ENCODE measurements at places on chromosomes 2 and 18.

DNA sequence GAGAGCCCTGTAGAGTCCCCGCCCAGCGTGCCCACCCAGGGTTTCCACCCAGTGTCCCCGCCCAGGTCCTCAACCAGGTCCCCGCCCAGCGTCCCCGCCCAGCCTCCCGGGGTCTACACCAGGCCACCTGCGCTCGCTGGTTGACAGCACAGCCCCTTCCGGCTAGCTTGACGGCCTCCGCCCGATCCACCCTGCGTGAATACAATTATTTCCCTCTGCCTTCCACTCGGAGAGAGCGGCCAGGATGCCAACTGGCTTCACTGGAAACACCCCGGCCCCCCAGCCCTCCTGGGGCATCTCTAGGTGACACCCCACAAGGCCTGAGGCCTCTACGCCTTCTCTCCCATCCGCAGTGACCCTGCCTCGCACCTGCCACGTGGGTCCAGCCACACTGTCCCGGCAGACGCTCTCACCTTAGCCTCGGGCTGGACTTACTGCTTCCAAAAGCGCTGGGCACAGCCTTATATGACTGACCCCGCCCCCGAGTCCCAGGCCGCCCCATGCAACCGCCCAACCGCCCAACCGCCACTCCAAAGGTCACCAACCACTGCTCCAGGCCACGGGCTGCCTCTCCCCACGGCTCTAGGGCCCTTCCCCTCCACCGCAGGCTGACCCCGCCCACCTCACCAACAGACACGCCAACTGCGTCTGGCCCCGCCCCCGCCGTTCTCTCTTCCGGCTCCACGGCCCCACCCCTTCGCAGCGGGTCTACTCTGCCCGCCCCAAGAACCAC, 188.1 kb downstream of the LAMA1 start:
- no peak for DNase-seq

DNA sequence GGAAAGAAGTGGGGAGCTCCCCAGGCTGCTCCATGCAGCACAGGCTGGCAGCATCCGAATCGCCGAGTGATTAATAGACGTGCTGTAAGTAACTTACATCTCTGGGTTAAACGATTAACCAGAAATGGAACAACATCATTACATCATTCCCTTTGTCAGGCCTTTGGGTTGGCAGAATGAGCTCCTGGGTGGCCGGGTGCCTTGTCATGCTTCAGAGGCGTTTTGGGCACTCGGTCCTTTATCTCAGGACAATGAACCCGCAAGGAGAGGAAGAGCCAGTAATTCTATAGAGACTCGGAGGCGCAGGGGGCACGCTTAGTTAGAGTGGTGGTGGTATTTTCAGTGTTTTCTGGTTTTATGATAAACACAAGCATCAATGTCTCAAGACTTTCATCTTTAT, 146.9 kb upstream of the TPO start:
- no peak for DNase-seq

DNA sequence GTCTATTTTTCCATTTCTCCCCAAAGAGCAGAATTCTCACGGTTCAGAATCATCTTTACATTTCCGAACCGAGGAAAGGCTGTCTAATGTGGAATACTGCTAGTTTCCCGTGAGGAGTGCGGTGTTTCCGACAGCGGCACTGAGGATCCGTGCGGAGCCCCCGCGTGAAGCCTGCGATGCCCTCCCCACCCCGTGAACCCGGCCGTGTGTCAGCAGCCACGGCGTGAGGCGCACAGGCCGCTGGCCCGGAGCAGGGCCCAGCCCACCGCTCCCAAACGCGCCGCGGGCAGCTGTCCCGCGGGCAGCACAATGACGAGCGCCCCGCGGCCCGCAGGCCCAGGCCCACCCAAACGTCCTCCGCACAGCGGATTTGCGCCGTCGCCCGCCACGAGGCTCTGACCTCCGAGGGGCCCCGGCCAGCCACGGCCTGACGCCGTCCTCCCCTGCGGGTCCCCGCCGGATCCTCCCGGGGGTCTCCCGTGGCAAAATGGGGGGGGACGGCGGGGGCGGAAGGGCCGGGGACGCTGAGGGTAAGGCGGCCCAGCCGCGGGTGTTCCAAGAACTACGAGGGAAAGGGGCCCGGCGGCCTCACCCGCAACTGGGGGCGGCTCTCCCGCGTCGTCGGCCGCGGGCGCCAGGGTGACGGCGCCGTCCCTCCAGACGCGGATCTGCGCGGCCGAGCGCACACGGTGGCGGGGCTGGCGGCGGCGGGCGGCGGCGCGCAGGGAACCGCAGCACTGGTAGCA, 796 bp downstream of the SPIRE1 start:
- no peak for DNase-seq

DNA sequence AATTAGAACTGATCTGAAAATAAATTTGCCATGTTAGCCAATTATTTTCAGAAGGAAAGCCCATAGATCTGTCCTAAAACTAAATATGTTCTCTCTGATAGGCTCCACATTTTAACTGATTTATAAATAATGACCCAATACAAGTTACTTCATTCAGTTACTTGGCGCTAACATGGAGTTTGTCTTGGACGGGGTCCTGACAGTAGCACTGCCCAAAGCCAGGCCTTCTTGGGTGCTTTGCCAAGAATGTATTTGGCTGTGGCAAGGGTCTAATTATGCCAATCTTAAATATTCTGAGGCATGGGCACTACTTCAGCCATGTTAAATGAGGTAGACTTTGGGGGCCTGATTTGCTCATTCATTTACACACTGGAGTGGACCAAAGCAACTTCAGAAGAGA, 135.0 kb upstream of the PKDCC start:
- DNase-seq: no peak

GRCh38 chr2:239253264-239253663, 147.6 kb downstream of the HDAC4 start:
- DNase-seq: no peak

DNA sequence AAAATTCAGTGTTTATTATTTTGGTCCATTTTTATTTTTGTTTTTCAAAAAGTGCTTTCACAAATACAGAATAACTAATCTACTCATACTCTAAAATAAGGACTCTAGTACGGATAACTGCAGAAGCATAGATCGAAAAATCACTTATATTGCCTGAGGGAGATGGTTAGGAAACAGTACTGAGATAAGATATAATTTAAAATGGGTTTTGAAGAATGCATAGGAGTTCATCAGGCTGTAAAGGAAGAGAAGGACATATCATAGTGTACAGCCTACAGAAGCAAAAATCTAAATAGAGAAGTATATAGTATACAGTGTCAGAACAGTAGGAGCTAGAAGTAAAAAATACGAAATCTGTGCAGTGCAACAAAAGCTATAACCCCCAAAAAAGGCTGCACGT, 247.4 kb downstream of the SOX11 start:
- no peak for DNase-seq

GRCh38 chr2:10768063-10768507, 44.5 kb downstream of the PDIA6 start:
- DNase-seq: no peak

DNA sequence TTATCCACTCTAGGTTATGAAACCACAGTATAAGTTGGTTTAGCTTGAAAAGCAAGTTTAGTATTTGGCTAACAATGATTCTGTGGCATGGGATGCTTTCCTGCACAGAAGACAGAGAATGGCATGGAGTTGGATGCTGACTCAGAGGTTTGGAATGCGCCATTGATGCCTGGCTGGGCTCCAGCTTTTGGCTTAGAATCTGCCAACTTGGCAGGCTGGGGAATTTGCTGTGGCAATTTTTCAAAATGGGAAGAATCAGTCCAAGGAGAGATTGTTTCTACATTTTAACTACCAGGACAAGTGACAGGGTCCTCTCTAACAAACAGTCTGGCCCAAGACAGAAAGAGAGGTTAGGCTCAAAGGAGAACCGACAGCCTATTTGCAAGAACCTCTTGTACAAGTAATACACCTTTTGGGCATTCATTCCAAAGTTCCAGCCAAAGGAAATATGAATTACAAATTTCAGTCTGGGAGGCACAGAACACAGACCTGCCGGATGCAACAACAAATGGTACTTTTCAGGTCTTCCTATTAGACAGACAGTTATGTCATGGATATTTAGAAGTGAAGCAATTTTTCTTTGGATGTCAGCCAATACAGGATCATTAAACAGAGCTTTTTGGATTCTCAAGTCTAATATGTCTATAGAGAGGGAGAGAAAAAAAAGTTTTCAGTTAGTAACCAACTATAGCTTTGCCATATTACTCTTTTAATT, 1027.7 kb downstream of the TMEM182 start:
- peak; percentile 67 for DNase-seq

DNA sequence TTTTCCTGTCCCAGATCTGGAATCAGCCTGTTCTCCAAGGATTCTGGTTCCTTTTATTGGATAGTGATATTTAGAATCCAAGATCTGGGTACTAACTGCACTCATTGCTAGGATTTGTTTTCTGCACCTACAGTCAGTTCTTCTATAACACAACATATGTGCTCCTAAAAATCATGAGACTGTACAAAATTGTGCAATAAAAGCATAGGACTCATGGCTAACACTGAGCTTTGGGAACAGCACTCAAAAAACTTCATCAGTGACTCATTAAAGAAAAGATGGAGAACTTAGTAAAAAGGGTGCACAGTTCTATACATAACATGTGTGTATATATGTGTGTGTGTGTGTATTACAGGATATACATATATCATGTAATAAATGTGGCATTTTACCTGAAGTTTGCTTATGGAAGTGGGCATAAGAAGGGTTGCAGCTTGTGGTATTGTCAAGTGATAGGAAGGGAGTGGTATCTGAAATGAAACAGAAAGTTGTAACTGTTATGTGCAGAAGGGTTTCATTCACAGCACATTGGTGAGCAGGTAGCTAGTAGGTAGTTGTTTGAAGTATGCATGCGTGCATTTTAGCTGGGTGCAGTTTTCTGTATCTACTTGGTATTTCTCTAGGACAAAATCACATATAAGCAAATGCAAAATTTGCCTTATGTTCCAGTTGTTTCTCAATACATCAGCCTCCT, 5.9 kb upstream of the SCYGR2 start:
- no peak for DNase-seq

All from NCI-H1092 treated with DMSO at 0.1 percent for 48 hours (cell line).